Glomerular endothelial cell (primary cell): ENCODE measurements at places on chromosomes 3 and 15.

DNA sequence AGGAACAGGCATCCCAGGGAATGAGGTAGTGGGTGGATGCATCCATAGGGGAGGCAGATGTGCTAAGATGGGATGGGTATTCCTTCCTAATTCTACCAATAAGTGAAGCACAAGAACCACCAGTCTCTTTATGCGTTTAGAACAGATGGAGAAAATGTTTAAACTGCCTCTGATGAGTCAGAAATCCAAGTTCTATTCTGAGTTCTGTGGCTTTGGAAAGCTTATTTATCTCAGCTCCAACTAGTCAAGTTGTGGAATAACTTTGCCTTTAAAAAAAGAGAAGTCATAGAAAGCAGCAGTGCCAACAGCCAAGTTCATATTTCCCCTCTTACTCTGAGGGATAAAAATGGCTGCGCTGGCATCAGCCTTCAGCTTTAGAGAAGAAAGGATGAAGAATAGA is 761.7 kb downstream of the IGSF11 start:
- DNase-seq: no peak

DNA sequence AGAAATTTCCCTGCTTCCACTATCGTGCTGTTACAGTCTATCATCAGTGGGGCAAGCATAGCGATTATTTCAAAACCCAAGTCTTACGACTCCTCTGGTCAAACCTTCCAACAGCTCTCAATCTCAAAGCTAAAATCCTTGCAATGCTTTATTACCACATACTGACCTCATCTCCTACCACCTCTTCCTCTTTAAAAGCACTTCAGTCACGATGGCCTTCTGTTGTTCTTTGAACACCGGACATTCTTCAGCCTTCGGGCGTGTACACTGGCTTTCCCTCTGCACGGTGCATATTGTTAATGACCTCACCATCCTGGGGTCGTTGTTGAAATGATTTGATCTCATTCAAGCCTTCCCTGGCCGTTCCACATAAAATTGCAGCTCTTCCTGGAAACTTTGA is 31.1 kb downstream of the MAGEL2 start:
- DNase-seq: no peak

DNA sequence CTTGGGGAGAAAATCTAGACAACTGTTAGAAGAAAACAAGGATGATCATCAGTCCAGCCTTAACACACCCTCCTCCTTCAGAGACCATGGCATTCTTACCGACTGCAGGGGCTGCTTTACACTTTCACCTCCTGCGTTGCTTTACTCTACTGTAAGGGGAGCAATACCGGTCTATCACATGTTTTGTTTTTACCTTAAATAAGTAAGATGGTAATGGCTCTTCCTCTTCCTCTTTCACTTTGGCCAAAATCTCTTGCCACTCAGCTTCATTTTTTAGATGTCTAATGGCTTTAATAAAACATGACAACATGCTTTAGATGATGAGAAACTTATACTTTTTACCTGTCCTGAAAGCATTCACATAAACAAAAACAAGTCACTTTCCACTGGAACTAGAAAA is 33.4 kb upstream of the STIMATE start:
- DNase-seq: no peak

DNA sequence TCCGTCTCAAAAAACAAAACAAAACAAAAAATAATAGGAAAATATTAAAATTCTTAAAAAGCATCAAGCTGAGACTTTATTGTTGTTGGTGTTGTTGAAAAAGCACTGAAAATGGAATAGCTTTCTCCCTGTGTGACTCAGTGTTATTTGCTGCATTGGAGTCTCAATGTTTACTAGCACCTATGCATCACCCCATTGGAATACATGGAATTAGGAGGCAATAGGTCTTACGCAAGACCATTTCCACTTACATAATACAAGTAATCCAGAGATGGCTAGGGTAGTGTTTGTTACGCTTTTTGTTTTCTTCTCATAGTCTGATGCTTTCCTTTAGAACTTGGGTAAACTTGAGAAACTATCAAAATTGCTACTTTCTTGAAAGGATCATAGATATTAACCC is 15.2 kb downstream of the GXYLT2 start:
- DNase-seq: no peak

DNA sequence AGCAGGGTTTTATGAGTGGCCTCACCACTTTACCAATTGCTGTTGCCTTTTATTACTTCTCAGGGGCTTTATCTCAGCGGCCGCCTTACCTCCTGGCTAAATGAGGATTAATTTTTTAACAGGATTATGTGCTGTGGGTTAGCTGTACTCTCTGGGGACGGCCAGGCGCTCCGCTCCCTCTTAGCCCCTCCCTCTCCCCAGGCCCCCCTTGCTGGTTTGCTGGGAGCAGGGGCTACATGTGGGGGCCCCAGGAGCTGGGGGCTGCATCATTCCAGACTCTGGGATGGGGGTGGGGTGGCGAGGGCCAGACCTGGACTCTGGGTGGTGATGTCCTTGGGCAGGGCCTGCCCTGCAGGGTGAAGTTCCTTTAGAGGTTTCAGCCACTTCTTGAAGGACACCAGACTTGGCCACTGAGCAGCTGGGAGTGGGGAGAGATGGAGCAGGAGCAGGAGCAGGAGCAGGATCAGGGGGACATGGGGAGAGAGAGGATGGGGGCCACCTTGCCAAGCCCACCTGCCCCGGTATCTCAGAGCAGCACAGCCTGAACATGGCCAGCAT is 196.1 kb downstream of the GOLGA6L6 start:
- no peak for DNase-seq

- no peak for DNase-seq
Observed at GRCh38 chr3:177948716-177949425, 587.4 kb upstream of the KCNMB2 start.

DNA sequence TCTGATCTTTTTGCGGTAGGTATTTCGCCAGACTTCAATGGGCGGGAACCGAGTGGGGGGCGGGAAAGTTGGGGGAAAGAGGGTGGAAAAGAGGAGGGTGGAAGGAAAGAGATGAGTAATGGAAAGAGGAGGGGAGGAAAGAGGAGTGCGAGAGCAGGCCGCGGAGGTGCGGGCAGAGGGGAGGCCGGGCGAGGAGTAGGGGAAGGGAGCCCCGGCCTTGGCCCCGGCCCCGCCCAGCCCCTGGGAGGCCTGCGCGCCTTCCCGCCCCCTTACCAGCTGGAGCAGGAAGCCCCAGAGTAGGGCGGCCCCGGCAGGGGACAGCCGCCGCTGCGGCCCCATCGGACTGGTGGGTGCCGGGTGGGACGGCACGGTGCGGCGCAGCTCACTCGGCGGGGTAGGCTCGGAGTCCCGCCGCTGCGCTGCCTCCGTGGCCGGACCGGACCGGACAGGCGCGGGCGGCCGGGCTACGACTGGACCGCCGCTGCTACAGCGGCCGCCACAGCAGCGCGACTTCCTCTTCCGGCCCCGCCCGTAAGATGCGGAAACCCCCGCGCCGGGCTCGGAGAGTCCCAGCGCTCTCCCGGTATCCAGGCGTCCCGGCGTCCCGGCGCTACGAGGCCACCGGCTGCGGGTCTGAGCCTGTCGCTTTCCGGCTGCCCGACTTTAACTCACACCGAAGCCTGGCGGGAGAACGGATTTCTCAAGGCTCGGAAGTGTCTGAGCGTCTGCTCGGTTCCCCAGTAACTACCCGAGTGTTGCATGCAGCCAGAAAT is at the start of gene SPPL2A:
TSS of gene SPPL2A (minus strand) at position 512 of the 773 bp plus-strand sequence. CDS start at position 339, 173 bp downstream.
- DNase-seq: no peak

DNA sequence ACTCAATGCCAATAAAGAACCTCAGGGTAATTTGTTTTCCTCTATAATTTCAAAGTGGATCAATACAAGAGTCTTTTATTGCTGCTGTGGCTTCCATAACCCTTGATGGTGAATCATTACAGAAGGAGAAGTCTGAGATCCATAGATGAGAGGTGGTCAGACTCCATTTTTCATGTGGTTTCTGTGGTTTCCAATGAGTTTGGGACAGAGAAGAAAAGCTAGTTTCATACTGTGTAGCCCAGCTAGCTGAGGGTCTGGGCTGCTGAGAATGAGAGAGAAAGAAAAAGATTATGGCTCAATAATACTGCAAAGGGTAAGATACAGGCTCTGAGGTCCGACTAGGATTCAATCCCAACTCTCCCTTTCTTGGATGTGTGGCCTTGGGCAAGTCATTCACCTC is 180.6 kb upstream of the LRRN1 start:
- DNase-seq: no peak

DNA sequence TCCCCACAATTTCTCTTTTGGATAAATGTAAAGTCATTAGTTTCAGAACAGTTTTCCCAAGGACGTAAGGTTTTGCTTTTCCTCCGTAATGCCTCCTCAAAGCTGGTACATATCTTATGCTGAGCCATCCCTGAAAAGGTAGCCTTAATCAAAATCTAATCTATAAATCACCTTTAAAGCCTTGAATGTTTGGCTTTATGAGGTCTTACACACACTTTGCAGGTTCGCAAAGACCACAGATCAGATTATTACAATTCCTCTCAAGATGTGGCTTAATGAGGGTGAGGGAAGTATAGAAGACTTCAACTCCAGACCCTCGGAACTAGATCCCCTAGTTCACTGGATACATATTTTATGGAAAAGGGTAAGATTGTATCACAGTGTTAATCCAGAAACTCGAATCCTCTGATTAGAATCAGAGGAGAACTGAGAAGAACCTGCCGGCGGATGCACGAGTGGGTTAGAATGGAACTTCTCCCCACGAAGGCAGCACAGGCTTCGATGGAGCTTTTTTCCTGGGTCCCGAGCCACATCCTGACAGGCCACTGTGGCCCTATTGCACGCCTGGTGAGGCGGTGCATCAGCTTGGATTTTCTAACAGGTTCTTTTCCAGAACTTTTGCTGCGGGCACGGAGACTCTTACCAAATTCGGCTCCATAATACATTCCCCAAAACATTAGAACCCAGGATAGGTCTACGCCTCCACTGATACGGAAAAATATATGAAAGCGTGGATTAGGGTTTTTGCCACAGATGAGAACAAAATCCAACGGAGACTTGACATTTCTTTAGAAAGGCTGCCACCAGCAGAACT is 1.2 kb downstream of the CTXND1 start:
- DNase-seq: no peak

DNA sequence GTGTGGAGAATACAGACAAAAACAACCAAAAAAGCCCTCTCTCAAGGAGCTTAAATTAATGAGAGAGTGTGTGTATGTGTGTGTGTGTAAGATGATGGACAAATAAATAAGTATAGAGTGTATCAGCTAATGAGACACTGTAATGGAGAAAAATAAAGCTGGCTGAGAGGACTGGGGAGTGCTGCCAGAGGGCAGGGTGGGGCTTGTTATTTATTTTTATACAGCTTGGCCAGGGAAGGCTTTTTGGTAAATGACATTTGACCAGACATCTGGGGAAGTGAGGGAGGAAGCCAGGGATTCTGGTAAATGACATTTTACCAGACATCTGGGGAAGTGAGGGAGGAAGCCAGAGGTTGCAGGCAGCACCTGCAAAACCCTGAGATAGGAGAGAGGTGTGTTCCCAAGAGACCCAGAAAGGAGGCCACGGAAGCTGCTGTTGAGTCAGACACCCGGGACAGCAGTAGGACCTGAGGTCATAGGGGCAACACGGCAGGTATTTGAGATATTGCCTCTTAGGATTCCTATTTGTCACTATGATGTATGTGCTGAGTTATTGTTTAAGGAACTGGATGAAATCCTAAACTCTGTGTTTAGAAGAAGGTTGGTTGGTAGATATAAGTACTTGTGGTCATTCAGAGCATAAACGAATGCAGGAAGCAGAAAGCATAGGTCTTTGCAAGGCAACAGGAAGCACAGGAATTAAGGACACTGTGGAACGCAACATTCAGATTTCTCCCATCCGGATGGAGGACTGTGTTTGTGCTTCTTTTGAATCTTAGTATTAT is 2.7 kb downstream of the SV2B start:
- no peak for DNase-seq

DNA sequence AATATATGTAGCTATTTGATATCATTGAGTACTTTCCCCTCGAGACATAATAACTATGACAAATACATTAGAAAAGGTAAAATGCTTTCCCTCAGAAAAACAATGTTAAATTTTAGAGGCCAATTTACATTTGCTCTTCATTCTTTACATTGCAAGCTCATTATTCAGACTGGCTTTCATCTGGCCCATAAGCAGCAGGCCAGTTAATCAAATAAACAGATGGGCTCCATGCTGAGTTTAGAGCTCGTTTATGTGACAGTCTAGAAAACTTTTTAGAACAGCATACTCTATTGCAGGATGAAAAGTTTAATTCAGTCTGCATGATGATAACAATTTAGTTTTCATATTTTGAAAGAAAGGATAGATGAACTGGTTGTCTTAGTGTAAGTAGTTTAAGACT is 150.6 kb downstream of the DUT start:
- no peak for DNase-seq

GRCh38 chr3:112627919-112628466 is 12.9 kb downstream of the CCDC80 start:
- no peak for DNase-seq

- no peak for DNase-seq
Observed at GRCh38 chr15:60898896-60899295, 330.2 kb downstream of the RORA start.

DNA sequence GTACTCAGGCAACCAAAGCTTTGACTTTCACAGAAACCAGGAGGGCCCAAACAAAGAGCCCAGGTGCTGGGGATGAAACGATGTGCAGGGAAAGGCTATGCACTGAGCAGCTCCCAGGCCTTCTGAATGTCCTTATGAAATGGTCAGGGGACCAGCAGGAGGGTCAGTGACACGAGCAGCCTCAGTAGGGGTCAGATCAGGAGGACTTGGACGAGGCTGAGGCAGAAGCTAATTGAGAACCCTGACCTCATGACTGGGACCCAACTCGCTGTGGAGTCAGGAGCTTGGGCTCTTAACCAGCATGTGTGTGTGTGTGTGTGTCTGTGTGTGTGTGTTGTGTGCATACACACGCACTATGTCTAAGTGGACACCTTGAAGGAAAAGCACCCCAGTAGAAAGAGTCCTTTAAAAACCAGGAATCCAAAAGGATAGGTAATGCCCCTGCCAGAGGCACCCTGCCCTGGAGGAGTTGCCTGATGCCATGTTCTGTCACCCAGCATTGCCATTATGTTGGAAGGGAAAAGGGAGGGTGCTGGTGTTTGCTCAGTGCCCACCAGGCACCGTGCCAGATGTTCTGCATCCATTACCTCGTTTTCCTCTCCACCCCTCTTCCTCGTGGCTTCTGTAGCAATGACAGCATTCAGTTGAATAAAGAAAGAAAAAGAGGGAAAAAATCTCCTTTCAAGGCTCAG is 50.9 kb downstream of the CORO2B start:
- DNase-seq: no peak

DNA sequence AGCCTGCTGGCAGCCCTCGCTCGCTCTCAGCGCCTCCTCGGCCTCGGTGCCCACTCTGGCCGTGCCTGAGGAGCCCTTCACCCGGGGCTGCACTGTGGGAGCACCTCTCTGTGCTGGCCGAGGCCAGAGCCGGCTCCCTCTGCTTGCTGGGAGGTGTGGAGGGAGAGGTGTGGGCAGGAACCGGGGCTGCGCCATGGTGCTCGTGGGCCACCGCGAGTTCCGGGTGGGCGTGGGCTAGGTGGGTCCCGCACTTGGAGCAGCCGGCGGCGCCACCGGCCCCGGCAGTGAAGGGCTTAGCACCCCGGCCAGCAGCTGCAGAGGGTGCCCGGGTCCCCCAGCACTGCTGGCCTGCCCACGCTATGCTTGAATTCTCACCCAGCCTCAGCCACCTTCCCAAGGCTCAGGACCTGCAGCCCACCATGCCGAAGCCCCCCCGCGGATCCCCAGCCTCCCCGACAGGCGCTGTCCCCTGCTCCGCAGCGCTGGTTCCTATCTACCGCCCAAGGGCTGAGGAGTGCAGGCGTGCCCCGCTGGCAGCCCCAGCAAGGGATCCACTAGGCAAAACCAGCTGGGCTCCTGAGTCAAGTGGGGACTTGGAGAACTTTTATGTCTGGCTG is 863.3 kb downstream of the IGSF11 start:
- DNase-seq: no peak

- no peak for DNase-seq
Observed at GRCh38 chr3:162998205-162998604, 1501.6 kb downstream of the OTOL1 start.

- DNase-seq: no peak
Observed at GRCh38 chr15:44490622-44491021, 46.3 kb upstream of the EIF3J start.
